ENCODE measurements at places on chromosomes 5 and 9.

DNA sequence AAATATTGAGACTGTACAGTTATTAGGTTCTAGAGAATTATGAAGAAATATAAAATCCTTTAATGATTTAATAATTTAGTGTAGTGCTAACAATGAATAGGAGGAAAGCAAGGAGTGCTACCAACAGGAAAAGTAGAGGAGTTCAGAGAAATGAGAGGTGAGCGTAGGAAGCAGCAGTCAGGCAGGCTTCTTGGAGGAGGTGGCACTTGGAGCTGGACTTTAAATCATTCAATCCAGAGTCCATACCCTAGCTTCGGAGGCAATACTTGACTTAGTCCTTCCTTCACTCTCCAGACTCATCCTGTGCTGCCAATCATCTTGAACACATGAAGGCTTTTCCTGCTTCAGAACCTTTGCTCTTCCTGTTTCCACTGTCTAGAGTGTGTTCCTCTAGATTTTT, 254.3 kb downstream of the GRIA1 start:
- DNase-seq = no peak

GRCh38 chr5:52735139-52735538, 52.6 kb upstream of the ITGA1 start:
- DNase-seq = no peak

GRCh38 chr9:20728493-20729220, 44.6 kb downstream of the FOCAD start:
- no peak for DNase-seq

- DNase-seq = peak; percentile 72
These were observed 38.8 kb upstream of the GLRX start for GRCh38 chr5:95861221-95861863.

GRCh38 chr9:37936965-37937364, 33.0 kb upstream of the SLC25A51 start:
- DNase-seq = no peak

GRCh38 chr5:61409568-61409967, 77.5 kb downstream of the ZSWIM6 start:
- no peak for DNase-seq

- peak; percentile 83 for DNase-seq
These were observed 8.2 kb downstream of the RPP25L start for GRCh38 chr9:34603610-34604231.

DNA sequence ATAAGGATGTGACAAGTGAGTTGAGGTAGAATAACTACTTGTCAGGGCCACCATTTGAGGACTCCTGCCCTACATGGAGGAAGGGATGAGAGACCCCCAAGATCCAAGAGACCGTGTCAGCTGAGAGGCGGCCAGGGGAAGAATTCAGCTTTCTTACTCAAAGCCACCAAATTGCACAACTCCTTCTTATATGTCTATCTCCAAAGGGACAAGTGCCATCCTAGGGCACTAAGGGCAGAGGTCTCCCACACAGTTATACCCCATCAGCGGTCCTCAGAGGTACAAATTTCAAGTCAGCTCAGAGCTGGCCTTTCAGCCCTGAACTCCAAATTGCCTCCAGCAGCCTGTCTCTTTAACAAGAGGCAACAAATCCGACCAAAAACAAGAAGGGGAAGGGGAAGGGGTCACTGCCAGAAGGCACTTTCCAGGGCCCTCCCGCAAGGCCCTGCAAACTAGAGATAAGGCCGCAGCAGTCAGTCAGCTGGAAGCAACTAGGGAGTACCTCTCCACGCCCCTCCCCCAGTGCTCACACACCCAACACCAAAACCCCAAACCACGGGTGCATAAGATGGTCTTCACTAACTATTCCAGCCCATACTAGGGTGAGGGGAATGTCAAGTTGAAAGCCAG, 6.1 kb upstream of the STOML2 start:
- no peak for DNase-seq

DNA sequence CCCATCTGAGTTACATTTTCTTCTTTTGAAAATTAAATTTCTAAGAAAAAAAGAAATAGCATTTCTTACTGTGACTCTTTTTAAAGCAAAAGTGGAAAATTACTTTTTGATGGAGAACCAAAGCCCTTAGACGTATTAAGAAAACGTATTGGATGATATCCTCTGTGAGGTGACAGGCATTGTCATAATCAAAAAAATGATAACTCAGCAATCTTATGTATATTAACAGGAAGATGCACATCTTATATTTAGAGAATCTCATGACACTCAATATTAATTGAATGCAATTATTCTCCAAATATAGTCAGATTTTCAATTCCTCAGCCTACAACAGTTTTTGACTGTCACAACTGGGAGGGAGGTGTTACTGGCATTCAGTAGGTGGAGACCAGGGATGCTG, 25.1 kb downstream of the FGF10 start:
- DNase-seq = no peak

- no peak for DNase-seq
These were observed 21.8 kb upstream of the RNF145 start for GRCh38 chr5:159231167-159231566.

GRCh38 chr5:149320791-149321330, 24.4 kb upstream of the GRPEL2 start:
- DNase-seq = peak; percentile 67

GRCh38 chr9:98010445-98010844, 27.3 kb downstream of the ANP32B start:
- no peak for DNase-seq

DNA sequence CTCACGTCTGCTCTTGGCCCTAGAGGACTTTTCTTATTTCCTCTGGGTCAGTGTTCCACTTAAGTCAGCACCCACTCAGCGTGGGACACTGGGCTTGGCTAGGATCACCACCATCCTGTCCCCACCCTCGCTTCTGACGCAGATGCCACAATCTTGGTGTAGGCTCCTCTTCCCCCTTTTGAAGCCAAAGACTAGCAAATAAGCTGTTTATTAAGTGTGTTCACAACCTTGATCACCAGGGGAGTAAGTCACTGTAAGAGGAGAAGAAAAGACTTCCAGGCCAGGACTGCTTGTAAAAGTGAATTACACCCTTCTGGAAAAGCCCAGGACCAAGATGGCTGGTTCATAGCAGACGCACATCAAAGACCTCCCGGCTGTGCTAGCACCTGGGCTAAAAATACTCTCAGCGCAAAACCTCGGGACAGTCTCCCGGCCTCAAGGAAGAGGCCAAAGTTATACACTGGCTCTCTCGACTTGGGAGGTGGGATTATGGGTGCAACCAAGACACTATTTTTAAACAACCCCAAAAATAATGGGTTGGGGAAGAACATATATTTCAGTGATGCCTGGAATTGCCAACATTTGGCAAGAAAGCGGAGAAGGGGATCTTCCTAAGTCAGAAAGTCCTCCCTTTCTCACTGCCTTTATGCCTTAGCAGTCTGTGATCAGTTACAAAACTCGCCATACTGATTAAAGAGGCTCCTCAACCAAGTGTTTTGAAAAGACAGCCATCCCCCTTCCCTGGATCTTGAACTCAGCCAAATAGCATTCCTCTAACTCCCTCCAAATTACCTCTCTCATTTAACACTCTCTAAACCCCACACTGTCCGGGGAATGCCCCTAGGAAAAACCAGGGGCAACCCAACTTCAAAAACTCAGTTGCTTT, 69.4 kb downstream of the RAPGEF1 start:
- DNase-seq = peak; percentile 77

DNA sequence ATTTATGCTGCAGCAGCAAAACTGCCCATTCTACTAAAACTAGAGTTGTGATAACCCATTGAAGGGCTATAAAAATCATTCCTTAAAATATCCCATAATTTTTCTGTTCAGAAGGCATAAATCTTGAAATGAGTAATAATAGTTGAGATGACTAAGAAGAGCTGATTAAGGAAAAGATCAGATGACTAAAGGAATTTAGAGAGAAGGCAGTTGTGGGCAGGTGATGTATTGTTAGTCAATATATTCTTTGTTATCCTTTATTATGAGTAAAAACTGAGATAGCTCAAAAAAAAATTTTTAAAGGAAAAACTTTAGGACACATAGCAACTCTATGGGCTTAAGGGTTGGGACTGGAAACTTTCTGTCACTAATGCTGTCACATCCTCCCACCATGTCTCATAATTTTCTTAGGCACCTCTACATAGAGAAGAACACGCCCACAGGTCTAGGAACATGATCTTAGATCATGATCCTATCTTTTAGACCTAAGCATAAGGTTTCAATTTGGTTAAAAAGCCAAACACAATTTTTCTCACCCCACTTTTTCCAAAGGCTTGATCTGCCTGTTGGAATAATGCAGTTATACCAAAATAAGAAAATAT, 597.5 kb upstream of the MEF2C start:
- no peak for DNase-seq

- no peak for DNase-seq
These were observed 780 bp upstream of the CCNJL start for GRCh38 chr5:160312960-160313727.

DNA sequence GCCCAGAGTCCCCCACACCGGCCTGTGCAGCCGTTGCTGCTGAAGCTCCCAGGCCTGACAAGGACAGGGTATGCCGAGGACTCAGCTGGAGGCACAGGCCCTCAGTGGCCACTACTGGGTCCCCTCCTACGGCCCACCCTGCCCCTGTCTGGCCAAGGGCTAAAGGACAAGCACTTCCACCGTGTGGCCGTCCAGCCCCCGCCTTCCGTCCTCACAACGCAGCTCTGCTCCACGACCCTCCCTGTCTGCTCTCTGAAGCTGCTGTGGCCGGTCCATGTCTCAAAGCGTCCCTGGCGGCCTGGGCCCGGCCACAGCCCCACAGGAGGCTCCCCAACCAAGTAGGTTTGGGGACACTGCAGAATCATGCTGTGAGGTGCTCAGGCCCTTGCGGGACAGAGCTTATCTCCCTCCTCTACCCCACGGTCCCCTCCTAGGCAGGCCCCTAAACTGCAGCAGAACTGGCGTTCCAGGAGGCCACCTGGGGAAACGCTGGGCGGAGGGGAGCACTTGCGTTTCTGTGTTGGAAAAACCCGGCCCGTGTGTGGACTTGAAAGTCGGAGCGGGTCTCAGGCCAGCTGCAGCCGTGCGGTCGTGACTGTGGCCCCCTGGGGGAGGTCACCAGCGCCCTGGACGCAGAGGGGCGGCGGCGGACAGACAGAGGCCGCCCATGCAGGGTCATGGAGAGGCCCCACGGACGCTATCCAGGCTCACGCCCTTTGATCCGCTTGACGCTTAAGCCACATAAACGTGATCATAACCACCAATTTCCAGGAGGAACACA, 45.6 kb downstream of the NKD2 start:
- no peak for DNase-seq

GRCh38 chr9:86079421-86079831, 19.9 kb downstream of the GOLM1 start:
- no peak for DNase-seq

DNA sequence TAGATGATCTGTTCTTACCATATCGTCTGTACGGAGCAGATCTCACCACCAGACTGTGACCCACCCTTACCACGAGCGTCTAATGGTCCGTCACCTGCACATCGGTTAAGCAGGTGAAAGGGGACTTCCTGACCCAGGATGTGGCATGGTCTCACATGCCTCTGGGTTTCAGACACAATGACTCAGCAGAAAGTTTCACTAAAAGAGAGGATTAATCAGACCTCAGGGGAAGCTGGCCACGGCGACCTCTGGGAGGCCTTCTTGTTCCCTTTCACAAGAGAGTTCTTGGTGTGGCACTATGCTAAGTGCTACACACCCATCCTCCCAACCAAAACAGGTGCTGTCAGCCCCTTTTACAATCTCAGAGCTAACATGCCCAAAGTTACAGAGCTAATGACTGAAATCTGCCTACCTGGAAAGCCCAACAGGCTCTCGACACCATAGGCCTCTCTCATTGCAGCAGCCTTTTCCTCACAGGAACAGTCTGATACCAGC, 41.6 kb downstream of the ADAMTS12 start:
- DNase-seq = no peak

GRCh38 chr9:3467593-3468219, 58.1 kb downstream of the RFX3 start:
- peak; percentile 88 for DNase-seq

DNA sequence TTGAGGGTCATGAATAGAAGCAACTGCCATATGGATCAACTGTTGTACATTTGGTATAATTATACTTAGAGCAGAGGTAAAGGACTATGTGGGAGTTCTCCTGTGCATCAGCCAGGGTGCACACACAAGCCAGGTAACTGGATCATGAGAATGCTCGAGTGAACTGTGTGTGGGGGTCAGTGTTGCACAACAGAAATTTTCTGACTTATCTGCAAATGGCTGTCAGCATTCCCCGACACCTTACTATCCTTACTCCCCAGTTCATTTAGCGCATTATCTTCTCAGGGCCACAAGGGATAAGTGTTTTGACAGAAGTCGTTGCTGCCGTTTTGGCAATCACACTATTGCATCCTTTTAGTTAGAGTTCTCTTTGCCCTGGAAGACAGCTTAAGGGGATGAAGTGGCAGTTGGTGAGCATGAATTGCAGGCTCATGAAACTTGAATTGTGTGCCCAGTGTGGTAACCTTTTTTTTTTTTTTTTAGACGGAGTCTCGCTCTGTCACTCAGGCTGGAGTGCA, 1.7 kb downstream of the CANX start:
- no peak for DNase-seq

DNA sequence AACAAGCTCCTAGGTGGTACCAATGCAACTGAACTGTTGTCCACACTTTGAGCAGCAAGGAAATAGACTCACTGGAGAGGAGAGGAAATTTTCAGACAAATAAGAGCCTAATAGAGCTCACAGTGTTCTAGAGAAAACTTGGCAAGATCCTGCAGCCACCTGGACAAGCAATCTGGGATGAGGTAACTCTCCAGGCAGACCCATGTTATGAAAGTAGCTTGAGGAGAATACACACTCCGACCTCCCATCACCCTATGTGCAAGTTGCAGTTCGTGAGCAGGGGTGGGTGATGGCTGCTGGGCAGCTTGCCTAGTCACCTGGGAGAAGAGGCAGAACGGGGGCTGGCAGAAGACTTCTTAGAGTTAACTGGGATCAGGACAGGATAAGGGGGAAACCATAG, 102.2 kb downstream of the KLF4 start:
- peak; percentile 32 for DNase-seq

GRCh38 chr5:9861666-9862256, 231.6 kb upstream of the TAS2R1 start:
- DNase-seq = no peak

GRCh38 chr5:93359296-93359959, 221.6 kb downstream of the NR2F1-AS1 start:
- DNase-seq = no peak

GRCh38 chr5:113520899-113521298, 7.4 kb downstream of the YTHDC2 start:
- no peak for DNase-seq

DNA sequence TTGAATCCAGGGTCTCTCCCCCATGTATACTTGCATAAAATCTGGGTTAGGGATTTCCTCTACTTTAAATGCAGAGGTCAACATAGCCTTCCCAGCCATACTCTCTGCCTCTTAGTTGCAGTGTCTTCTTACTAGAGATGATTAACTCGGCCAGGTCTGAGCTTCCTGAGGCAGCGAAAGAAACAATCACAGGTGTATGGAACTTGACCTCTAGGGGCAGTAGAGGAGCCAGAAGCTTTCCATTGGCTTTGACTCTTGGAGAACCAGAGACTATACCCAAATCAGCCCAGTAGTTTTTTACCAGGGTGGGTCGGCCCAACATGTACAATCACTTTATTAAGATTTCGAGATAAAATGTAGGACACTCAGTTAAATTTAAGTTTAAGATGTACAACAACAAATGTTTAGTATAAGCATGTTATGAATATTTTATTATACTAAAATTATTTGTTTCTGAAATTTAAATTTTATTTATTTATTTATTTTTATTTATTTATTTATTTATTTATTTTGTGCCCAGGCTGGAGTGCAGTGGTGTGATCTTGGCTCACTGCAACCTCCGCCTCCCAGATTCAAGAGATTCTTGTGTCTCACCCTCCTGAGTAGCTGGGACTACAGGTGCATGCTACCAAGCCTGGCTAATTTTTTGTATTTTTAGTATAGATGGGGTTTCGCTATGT, 48.0 kb upstream of the DMRT3 start:
- no peak for DNase-seq
